ENCODE measurements at places on chromosomes 2 and 18.

DNA sequence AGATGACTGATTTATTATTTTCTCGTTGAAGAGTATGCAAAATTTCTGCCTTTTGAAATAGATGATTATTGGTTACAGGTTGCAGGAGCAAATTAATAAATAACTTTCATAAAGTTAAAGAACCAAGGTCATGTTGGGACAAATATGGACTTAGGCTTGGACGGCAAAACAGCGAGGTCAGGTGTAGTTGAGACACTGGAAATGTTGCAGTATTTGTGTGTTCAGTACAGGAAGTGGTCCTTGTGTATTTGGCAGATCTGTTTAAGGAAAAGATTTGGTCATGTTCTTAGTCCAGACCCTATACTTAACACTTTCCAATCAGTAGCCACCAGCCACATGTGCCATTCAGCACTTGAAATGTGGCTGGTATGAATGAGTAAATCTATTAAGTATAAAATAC is 486.5 kb downstream of the TDRD15 start:
- DNase-seq, result no peak

DNA sequence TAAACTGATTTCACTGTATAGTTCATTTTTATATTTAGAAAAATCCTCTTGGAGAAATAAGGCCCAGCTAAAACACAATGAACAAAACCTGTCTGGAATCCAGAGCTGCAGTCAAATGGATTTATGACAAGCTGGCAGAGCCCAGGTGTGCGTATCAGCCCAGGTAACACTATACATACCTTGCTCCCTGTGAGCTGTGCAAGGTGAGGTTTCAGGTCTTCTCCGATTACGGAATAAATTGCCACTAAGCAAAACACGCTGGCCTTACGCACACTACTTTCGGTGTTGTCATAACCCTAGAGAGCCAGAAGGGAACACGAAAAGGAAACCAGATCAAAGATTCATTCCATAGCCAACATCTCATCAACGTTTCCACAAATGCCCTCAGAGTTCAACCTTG is 61.9 kb upstream of the TFCP2L1 start:
- DNase-seq, result no peak

GRCh38 chr18:57923611-57924010 is 120.4 kb upstream of the NEDD4L start:
- DNase-seq, result peak; percentile 50

DNA sequence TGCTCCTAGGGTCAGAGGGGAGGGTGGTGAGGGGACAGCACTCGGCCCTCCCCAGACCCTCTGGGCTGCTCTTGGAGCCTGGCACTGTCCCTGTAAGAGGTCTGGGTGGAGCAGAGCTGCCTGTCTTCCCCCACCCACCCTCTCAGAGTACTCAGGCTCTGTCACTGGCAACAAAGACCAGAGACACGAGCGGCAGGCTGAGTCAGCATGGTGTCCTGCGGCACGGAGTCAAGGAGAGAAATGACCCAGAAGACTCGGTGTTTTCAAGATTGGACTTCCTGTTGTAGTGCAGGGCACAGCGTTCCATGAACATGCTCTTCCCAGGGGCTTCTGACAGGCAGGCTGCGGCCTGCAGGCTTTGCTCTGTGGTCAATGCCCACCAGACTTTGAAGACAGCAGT is 19.9 kb downstream of the SIGLEC15 start:
- no peak for DNase-seq
